ENCODE measurements at places on chromosomes 7 and 10.

DNA sequence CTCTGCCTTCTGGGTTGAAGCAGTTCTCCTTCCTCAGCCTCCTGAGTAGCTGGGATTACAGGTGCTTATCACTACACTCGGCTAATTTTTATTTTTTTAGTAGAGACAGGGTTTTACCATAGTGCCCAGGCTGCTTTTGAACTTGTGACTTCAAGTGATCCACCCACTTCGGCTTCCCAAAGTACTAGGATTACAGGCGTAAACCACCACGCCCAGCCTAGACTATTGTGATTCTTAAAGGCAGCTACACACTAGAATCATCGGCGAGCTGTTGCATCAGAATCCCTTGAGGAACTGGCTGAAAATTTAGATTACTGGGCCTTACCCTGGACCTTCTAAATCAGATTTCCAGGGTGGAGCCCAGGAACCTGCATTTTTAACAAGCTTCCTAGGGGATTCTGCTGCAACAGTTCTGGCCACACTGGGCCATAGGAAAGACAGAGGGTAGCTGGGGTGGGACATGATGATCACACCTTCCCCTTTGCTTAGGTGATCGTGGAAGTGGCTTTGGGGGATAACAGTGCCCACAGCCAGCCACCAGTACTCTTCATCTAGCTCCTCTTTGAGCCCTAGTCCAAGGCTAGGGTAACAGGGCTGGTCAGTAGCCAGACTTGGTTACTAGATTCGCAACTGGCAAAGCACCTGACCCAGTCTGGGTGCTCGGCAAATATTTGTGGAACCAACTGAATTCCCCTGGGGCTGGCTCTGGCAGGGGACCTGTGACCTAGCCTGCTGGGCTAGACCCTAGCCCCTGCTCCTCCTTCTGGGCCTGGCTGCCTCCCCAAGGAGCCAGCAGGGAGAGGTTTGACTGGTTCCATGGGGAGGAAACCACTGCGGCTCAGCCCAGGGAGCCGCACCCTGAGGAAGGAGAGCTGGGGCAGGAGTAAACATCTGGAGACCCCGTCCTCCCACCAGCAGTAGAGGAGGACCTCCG, 67.1 kb upstream of the DUSP5 start:
- H3K27ac ChIP-seq = no peak overlapping the region
- H3K4me1 ChIP-seq = peaks cover 23% of the 10 kb centered on the region
- no peak overlapping the region for H3K4me3 ChIP-seq
- H3K36me3 ChIP-seq = no peaks in the 10 kb centered on the region
- H3K27me3 ChIP-seq = no peaks in the 10 kb centered on the region

- no peaks in the 10 kb centered on the region for H3K4me1 ChIP-seq
- no peak overlapping the region for H3K27ac ChIP-seq
- DNase-seq = no peak
- H3K36me3 ChIP-seq = no peaks in the 10 kb centered on the region
- no peak overlapping the region for H3K4me3 ChIP-seq
These were observed 11.7 kb downstream of the CPEB3 start for GRCh38 chr10:92278996-92279696.

DNA sequence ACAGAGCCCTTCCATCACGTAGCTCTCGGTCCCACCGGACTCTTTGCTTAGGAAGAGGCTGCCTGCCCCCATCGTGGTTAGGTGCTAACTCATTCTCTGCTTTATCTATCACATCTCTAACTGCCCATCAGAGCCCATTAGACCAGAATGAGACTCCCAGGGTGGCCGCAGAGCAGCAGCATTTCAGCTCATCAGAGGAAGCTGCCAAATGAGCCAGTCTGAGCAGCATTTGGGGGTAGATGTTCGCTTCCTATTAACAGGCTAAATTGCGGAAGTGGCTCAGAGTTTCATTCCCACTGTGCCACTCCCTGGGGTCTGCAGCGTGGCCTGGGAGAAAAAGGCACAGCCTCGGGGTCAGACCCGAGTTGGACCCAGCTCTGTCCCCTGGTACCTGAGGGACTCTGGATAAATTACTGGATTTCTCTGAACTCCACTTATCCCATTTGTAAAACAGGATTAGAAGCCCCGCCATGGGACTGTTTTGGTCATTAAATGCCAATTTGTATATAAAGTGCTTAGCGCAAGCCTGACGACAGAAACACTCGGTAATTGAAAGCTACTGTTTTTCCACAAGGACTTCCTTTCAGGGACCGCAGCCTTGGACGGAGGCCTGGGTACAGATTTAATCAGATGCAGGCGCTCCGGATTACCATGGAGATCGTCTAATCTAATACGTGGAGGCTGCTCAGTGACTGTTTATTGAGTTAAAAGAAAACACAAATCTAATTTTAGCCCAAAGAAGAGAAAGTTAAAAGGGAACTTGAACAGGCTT, 73.8 kb upstream of the PRLHR start:
- H3K27ac ChIP-seq = no peak overlapping the region
- no peak overlapping the region for H3K4me3 ChIP-seq
- H3K4me1 ChIP-seq = peaks cover 13% of the 10 kb centered on the region

- H3K4me1 ChIP-seq = no peaks in the 10 kb centered on the region
- H3K4me3 ChIP-seq = no peak overlapping the region
- H3K27me3 ChIP-seq = no peaks in the 10 kb centered on the region
- DNase-seq = no peak
These were observed 377.0 kb downstream of the IPMK start for GRCh38 chr10:57890691-57891090.

DNA sequence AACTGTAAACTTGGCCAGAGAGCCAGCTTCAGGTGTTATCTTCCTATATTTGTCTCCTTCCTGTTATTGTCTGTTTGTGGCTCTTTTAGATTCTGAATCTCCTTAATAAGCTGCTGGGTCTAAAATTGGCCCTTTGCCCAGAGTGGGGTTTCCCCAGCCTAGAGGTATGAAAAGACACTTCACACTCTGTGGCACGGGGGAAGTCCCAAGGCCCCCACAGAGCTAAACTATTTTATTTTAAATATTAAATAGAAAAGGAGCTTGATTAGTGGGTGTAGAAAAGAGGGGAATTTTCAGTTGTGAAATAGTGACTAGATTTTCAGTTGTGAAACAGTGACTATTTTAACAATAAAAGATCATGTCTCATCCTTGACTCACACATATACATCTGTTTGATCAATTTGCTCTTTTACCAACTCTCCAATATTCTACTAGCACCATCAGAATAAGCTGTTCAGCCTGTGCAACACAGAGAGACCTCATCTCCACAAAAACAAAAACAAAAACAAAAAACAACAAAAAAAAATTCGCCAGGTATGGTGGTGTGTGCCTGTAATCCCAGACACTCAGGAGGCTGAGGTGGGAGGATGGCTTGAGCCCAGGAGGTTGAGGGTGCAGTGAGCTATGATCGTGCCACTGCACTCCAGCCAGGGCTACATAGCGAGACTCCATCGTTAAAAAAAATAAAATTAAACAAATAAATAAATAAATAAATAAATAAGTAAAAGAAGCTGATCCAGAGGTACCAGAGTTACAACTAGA, 24.9 kb upstream of the ADO start:
- H3K4me1 ChIP-seq = no peaks in the 10 kb centered on the region
- H3K4me3 ChIP-seq = no peak overlapping the region
- DNase-seq = no peak
- no peaks in the 10 kb centered on the region for H3K36me3 ChIP-seq
- no peak overlapping the region for H3K27ac ChIP-seq
- H3K27me3 ChIP-seq = peaks cover 4% of the 10 kb centered on the region

GRCh38 chr7:76246804-76247389, 45.2 kb downstream of the SRRM3 start:
- H3K4me1 ChIP-seq = peaks cover 7% of the 10 kb centered on the region
- H3K27ac ChIP-seq = no peak overlapping the region
- DNase-seq = no peak
- no peak overlapping the region for H3K4me3 ChIP-seq

DNA sequence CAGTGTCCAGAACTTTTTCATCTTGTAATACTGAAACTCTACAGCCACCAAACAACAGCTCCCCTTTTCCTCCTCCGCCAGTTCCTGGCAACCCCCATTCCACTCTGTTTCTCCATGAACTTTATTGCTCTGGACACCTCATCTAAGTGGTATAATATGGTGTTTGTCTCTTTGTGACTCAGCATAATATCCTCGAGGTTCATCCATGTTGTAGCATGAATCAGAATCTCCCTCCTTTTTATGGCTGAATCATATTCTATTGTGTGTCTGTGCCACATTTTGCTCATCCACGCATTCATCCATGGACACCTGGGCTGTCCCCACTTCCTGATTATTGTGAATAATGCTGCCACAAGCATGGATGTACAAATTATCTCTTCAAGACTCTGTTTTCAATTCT, 124.4 kb upstream of the FGFR2 start:
- H3K4me1 ChIP-seq = peaks cover 7% of the 10 kb centered on the region
- no peak overlapping the region for H3K4me3 ChIP-seq
- no peak overlapping the region for H3K27ac ChIP-seq
- no peaks in the 10 kb centered on the region for H3K27me3 ChIP-seq
- H3K36me3 ChIP-seq = no peaks in the 10 kb centered on the region
- no peak for DNase-seq

DNA sequence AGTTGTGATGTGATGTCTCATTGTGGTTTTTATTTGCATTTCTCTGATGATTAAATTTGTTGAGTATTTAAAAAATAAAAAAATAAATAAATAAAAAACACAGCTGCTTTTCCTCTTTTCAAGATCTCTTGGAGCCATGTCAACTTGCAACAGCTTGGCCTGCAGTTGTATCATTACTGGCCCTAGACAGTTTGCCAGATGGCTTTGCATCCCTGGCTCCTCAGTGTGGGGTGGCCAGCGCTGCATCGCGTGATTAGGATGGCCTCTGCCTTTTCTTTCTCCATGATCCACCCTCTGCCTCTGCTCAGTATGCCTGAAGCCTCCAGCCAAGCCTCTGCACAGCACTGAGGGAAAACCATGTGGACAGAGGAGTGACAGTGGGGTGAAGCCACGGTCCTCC, 96.8 kb downstream of the PPP1R3C start:
- no peak for DNase-seq
- peaks cover 7% of the 10 kb centered on the region for H3K36me3 ChIP-seq
- no peak overlapping the region for H3K27ac ChIP-seq
- H3K4me1 ChIP-seq = peaks cover under 1% of the 10 kb centered on the region

- no peaks in the 10 kb centered on the region for H3K36me3 ChIP-seq
- DNase-seq = no peak
- H3K27ac ChIP-seq = no peak overlapping the region
- no peak overlapping the region for H3K4me3 ChIP-seq
- H3K4me1 ChIP-seq = no peaks in the 10 kb centered on the region
- peaks cover 6% of the 10 kb centered on the region for H3K27me3 ChIP-seq
These were observed 413.5 kb downstream of the NRG3 start for GRCh38 chr10:82288461-82288881.
